ENCODE measurements at places on chromosomes 11 and 22.

DNA sequence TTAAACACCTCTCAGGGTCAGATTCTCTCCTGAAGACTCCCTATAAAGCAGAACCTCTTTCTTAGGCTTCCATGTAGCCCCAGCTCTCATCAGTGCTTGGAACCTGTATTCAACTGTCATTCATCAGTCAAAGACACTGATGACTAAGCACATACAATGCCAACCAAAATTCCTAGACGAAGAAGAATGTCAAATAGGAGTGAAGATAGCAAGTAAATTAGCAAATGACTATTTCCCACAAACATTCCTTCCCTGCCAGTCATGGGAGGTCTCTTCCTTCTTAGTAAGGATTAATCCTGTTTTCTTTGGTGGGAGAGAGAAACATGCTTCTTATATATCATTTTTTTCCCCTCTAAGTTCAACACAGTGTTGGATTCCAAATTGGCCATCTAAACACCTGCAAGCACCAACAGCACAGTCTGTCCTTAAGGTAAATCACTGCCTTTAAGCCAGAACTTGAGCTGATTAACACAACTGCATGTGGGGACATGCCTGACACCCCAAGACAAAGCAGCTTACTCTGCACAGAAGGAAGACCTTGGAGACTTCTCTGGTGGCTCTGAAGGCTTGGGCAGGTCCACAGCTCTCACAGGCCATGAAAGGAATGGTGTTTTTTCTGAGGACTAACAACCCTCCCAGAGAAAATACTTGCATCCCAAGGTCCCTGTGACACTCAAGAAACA, 47.5 kb upstream of the ME3 start:
- DNase-seq, result no peak

DNA sequence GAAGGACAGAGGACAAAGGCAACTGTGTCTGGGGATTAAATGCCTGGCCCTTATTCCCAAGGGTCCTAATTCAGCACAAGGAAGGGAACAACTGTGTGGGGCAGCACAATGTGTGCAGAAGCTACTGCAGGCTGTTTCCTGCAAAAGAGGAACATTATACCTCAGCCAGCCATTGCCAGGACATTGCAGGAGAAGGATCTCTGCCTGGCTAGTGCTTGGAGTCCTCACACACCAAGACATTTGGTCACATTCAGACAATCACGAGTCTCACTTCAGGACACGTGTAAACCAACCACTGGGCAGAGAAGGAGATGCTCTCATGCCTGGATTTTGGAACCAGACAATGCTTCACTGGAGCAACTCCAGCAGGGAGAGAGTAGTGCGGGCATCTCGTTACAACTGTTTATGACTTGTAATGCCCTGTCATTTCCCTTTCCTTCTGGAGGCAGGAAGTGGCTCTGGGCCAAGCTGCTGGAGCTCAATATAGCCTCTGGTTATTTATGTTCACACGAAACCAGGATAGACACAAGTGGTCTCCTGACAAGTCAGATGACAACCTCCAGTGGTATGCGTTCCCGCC, 23.9 kb upstream of the ZC3H12C start:
- no peak for DNase-seq

DNA sequence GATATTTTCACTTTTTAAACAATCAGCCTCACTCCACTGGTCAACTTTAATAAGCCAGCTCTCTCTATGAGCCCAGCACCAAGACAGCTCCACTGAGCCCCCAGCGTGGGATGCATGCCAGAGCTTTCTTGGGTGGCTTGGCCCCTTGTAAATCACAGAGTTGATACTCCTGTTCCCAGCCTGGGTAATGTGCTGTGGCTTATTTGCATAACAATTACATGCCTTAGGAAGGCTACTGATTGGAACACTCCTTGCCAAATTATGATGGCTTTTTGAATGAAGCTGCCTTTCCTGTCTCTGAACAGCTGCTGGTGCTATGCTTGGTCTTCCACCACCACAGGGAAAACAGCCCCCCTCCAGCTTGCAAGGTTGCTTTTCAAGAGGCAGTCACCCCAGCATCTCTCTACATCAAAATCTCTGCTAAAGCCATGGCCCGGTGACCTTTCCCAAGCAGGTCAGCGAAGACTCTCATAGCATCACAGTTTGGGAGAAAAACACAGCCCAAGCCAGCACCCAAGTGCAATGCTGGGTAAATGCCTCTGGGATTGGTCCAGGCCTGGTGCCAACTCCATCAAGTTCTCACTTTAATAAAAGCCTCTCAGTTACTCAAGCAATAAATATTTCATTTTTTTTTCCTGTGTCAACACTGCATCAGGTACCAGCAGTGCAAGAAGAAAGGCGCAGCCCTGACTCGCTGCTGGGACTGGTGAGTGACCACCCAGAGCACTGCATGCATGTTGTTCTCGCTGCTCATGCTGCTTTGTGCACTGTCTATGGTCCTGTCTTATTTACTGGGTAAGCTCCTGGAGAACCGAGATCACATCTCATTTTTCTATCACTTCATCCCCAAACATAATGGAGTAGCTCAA, 549.3 kb downstream of the OPCML start:
- DNase-seq, result no peak

- DNase-seq, result no peak
These were observed 17.9 kb upstream of the ADA2 start for GRCh38 chr22:17237038-17237668.

GRCh38 chr22:19678949-19679521, 35.3 kb upstream of the SEPTIN5 start:
- no peak for DNase-seq

DNA sequence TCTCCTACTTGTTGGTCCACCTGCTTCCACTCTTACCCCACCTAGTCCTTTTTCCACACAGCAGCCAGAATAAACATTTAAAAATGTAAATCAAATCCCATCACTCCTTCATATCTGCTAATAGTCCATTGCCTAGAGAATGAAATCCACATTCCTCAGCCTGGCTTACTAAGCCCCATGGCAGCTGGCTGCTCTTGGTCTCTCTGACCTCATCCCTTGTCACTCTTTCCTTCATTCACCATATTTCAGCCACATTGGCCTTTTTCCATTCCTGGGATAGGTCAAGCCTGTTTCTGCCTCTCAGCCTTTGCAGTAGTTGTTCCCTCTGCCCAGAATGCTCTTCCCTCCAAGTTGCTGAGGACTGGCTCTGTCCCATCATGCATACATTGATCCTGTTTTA, 512.8 kb downstream of the INSC start:
- no peak for DNase-seq

Data from stimulated activated CD4-positive, alpha-beta T cell treated with anti-CD3 and anti-CD28 coated beads, TNF-alpha, amount 100 ng/mL, for 1 hour (primary cell).